ENCODE measurements at places on chromosomes 16 and 17.

GRCh38 chr16:49353680-49354079 lies 19.9 kb upstream of the C16orf78 start:
- no peak for DNase-seq

GRCh38 chr17:56824503-56824902 lies 9.2 kb downstream of the C17orf67 start:
- DNase-seq: no peak

DNA sequence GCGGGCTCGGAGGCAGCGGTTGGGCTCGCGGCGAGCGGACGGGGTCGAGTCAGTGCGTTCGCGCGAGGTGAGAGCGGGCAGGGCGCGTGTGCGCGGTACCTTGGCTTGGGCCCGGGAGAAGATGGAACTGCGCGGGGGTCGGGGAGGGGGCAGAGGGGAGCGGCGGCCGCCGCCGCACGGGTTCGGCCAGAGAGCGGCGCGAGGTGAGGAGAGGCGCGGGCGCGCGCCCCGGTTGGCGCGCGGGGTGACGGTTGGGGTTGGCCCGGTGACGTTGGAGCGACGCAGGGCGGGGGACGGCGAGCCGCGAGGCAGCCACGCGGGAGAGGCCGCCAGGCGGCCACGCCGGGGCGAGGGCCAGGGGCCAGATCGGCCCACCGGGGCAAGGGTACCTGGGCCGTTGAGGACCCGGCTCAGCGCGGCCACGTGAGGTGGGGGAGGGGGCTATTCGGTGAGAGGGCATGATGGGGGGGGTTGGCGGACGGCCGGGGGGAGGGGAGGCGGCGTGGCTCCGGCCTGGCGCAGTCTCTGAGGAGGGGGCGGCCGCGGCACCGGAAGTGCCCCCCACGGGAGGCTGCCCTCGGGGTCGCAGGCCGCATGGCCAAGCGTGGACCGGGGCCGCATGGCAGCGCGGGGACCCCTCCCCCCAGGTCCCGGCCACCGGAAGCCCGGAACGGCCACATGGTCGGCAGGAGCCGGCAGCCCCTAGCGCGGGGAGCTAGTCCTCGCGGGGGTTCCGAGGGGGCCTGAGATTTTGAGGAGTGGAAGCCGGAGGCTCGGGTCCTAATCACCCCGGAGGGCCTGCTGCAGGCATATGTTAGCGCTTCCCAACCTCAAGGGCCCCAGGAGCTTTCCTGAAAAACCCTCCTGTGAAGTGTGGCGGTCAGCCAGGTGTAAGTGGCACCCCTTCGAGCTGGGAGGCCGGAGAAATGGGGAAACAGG lies 527 bp downstream of the EIF5A start:
- no peak for DNase-seq

GRCh38 chr17:19290066-19290705 lies 53.0 kb downstream of the EPN2 start:
- no peak for DNase-seq

GRCh38 chr16:57413733-57414132 lies 9.2 kb downstream of the CCL17 start:
- no peak for DNase-seq

DNA sequence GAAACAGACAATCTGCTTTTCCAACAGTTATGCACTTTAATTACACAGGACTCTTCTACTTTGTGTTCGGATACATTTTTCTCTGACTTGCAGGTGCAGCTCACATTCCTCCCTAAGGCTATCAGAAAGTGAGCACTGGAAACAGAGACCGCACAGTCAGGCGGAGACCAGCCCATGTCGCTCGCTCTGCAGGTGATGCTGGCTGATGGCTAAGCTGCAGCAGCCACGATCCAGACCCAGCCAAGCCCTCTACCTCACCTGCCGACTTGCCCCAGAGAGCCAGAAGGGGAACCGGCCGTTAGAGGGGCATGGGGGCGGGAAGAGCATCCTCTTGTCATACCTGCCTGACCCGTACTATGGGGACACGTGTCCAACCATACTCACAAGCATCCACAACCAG lies 33.8 kb downstream of the MAP1LC3B start:
- no peak for DNase-seq

GRCh38 chr17:13154930-13155329 lies 137.1 kb upstream of the ELAC2 start:
- no peak for DNase-seq

DNA sequence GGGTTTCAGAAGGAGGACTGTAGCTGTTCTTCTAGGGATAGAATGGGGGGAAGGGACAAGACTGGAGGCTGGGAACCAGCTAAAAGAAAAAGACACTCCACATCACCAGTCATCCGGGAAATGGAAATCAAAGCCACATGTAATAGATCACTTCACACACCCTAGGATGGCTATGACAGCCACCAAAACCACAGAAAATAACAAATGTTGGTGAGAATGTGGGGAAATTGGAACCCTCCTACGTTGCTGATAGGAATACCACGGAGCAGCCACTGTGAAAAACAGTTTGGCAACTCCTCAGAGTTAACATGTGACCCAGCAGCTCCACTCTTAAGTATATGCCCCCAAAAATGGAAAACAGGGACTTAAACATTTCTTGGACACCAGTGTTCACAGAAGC lies 2.3 kb downstream of the TLE7 start:
- DNase-seq: no peak

DNA sequence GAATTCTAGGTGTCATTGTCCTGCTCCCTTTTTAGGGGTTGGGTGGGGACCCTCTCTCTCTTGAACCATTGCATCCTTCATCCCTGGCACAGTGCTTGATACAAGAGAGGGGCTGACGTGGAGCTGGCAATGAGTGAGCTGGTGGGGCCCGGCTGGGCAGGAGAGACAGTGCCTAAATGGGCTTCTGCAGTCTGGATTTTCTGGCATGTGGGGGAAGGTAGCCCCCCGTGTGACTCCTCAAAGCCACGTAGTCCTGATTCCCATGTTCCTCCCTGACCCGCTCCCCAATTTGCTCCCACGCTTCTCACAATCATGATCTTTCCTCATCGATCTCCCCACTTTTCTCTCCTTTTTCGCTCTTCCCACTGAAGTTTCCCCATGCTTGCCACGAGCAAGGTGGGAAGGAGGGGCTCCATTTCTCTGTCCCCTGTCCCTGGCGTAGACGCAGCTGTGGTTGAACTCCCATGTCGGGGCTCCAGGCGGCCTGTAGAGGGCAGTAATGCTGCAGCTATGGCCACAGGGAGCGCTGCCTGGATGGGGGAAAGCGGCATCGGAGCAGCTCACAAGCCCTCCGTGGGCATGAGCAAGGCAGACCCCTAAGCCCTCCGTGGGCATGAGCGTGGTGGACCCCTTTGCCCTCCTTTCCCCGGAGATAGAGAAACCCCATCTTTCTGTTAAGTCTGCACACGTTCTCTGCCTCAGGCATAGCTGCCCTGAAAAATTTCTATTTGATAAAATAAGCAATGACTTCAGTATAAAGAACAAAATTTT lies 47.5 kb downstream of the HAPSTR1 start:
- peak; percentile 17 for DNase-seq

- no peak for DNase-seq
These were observed at the start of gene NDRG4 for GRCh38 chr16:58499615-58500351. Gene NDRG4, plus strand, starts transcription at chr16:58500143. Its CDS starts 106 bp downstream, at chr16:58500249.

DNA sequence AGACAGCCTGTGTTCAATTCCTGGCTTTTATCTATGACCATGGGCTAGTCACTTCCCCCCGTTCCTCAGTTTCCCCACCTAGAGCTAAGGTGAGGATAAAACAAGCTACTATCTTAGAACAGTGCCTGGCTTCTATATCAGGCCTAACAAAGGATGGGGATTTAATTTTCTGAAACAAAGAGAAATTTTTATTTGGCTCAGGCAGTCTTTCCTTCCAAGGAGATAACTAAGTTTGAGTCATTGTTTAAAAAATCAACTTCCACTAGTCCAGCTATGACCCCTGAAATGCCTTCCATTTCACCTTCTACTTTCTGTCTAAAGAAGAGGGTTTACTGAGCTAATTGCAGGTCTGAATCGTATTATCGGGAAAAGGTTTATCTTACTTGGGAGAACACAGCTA lies 99.0 kb downstream of the CMIP start:
- no peak for DNase-seq

GRCh38 chr16:87538594-87538993 lies 45.8 kb upstream of the ZCCHC14 start:
- no peak for DNase-seq

GRCh38 chr17:27578718-27579085 lies 52.3 kb upstream of the LGALS9 start:
- no peak for DNase-seq

GRCh38 chr17:72614871-72615626 lies 477.4 kb downstream of the SLC39A11 start:
- DNase-seq: no peak

- no peak for DNase-seq
These were observed 13.5 kb downstream of the MPG start for GRCh38 chr16:91484-91883.

DNA sequence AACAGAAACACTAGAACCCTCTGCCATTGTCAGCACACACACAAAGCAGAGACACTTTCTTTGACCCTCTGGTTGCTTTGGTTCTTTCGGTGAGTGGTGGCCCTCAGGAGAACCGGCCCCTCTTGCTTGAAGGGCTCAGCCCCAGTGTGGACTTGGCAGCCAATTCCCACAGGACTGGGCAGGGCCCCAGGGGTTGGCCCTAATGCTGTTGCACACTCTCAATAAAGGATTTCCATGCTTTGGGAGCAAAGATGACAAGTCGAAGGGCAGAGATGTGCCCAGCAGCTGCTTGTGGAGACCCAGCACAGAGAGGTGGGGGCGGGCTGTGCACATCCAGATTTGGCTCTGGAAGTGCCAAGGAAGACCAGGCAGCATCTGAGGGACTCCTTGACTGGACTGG lies 149.0 kb downstream of the NTN1 start:
- no peak for DNase-seq

GRCh38 chr17:34773036-34773435 lies 188.2 kb downstream of the CCT6B start:
- no peak for DNase-seq

- DNase-seq: no peak
These were observed 613 bp downstream of the B9D1 start for GRCh38 chr17:19361944-19362276.

DNA sequence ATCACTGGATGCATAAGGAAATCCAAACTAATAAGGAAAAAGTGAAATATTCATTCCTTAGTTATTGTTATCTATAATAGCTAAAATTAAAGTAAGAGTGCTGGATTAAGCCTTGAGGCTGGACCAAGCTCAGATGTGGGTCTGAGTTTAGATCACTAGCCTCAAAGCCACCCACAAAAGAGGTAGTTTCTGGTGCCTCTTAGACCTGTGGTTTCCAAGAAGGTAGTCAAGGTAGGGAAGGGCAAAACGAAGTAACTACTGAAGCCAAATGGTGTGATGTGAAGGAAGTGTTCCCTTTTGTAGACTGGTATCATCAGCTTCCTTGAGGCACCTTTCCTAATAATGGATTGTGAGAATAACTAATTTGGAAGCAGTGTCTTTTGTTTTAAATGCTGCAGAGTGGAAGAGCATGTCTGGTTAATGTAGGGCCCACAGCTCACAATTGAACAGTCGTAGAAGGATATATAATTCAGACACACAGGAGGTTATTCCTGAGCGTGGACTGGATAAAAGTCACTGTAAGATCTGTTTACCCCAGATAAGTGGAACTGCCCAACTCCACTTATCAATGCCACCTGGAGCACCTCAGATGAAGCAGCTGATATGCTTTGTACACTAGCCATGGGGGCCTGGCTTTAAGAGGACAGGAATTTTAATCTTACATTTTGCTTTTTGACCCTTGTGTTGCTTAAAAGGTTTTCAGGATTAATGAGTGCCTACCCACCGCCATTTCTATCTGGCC lies 31.7 kb upstream of the LCMT1 start:
- no peak for DNase-seq

DNA sequence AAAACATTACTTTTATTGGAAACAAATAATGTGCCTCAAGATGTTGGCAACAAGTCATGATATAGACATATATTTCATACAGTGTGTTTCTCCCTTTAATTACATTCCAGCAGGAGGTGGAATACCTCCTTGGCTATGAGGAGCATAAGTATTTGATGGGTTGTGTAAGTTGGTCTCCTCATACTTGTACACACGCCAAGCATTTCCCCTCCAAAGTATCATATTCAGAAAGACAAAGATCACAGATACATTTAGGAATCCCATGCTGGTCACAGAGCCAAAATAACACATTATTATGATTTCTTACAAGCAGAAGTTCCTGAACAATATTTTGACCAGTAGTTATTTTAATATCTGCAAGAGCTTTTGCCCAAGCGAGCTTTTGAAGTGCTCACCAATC lies 57.8 kb downstream of the WSB1 start:
- DNase-seq: no peak

DNA sequence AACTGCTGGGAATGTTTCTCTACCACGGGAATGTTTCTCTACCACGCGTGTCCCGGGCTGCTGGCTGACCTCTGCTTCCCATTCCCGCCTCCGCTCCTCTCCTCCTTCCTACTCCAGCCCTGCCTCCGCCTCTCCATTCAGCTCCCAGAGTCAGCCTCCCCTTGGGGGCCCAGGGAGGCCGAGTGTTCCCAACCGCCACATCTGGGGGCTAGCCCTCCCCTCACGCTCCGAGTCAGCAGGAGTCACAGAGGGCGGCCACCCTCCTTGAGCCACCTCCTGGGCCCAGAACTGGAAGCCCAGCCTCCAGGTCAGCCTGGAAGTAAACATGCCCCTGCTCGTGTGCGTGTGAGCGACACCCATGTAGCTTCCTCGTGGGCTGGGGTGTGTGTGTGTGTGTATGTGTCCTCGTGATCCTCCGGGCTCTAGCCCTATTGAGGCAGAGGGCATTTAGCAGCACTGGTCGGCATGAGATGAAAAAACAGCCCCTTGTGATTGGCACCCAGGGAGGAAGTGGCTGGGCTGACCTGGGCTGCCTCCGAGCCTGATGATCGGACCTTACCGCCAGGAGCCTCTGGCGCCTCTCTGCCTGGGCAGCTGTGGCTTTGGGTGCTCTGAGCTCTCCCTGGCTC lies 7.3 kb downstream of the CYGB start:
- DNase-seq: no peak

DNA sequence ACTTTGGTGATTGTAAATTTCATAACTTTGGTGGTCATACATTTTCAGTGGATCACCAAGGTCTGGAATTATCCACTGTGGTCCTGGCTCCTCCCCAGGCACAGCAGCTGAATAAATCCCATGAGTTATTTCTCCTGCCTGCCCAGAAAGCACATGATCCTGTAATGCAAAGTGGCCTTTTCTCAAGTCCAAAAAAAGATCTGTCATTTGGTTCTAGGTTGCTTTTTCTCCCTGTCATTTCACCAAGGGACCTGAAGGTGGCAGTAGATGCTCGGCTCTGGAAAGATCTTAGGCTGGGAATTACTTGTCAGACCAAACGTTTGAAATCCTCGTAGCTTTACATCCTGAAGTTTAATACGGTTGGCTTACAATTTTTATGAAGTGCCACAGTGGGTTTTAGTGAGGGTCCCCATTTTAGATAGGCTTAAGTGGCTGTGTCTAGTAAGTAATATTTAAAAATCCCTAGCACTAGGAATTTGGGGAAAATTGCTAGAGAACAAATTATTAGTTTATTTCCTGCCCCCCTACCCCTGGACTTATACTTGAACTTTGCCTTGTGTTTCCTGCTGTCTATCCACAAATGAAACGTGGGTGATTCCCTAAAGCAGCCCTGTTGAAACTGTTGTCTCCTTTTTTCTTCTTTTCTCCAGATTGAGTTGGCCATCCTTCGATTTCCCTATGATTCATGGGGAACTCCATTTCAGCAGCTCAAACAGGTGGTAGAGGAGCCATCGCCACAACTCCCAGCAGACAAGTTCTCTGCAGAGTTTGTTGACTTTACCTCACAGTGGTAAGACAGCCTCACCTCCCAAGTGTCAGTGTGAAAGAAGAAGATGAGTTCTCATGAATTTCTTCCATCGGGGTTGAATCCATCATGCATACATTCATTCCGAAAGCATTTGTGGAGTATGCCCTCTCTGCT lies 111.7 kb downstream of the MAP2K6 start:
- no peak for DNase-seq

Measured in stimulated activated CD4-positive, alpha-beta T cell treated with anti-CD3 and anti-CD28 coated beads, TNF-alpha, amount 100 ng/mL, for 1 hour (primary cell).